Activated T-cell treated with anti-CD3 and anti-CD28 coated beads, Interleukin-2, amount 50 U/mL, for 24 hours (primary cell): ENCODE measurements at places on chromosomes 1 and 21.

GRCh38 chr1:74650561-74650960, 23.0 kb downstream of the ERICH3 start:
- DNase-seq = no peak

- DNase-seq = peak; percentile 68
These were observed at the start of gene IFI44L for GRCh38 chr1:78619803-78620579. Gene IFI44L, plus strand, starts transcription at chr1:78620448. Its CDS starts 7,468 bp downstream, at chr1:78627916.

GRCh38 chr21:34997294-34997693, 51.8 kb downstream of the RUNX1 start:
- DNase-seq = no peak

GRCh38 chr1:184514447-184514846, 127.6 kb downstream of the C1orf21 start:
- DNase-seq = no peak

DNA sequence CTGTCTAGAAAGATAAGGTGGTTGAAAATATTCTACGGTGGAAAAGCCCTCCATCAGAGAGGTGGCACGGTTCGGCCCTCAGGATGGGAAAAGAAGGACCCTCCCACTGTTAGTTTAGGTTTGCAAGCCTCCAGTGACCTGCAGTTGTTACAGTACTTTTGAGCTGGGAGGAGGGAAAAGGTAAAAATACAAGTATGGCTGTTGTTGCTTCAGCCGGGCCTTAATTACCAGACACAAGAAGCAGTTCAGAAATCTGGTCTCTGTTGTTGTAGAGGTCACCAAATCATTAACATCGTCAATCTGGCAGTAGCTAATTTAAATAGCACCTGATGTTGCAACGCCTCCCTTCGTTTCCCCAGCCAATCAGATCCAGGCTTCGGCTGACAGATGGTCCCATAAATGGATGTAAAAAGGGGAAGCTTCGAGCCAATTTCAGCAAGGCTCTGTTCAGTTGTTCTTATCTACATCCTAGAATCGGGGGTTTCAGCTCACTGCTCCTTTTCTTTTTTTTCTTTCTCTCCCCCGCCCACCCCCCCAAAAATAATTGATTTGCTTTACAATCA, at the start of gene ELAVL4:
Gene ELAVL4, plus strand, starts transcription at position 424 of the 563 bp plus-strand sequence. CDS start 270 bp downstream, outside the sequence.
- no peak for DNase-seq

DNA sequence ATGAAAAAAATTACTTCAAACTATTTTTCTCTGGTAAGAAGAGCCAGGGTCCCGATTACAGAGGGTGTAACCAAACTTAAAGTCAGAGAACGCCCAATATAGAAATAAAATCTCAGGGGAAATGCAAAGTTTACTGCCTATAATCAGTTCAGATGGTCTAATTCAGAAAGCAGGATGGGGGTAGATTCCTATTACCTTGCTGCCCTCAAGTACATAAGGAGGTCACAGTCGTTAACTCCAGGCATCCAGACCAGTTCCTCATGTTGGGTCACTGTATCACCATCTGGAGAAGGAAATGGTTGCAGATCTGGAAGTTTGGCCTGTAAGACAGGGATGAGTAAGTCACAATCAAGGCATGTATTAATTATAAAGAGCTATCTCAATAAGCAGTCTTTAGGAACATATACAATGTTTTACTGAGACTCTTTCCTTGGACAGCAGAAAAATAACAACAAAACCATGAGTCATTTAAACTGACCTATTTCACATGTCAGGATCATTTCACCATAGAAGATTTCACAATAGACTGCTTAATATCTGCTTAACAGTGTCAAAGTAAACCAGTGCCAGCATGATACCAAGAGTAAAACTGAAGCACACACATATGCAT, 179.4 kb downstream of the SLC45A1 start:
- DNase-seq = no peak

DNA sequence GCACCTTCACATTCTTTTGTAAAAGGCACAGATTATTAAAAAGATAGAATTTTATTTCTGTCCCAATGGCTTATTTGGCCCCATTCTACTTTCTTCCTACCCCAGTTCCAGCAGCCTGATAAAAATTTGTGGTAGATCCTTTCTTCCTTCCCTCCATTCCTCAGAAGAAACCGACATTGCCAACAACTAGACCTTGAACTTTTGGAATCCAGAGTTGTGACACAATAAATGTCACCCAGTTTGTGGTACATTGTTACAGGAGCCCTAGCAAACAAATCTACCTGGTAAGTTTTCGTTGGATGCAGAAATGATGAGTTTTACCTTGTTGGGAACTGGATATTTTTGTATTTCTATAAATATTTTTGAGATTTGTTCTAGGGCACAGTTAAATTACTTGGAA, 141.6 kb upstream of the IVNS1ABP start:
- no peak for DNase-seq

DNA sequence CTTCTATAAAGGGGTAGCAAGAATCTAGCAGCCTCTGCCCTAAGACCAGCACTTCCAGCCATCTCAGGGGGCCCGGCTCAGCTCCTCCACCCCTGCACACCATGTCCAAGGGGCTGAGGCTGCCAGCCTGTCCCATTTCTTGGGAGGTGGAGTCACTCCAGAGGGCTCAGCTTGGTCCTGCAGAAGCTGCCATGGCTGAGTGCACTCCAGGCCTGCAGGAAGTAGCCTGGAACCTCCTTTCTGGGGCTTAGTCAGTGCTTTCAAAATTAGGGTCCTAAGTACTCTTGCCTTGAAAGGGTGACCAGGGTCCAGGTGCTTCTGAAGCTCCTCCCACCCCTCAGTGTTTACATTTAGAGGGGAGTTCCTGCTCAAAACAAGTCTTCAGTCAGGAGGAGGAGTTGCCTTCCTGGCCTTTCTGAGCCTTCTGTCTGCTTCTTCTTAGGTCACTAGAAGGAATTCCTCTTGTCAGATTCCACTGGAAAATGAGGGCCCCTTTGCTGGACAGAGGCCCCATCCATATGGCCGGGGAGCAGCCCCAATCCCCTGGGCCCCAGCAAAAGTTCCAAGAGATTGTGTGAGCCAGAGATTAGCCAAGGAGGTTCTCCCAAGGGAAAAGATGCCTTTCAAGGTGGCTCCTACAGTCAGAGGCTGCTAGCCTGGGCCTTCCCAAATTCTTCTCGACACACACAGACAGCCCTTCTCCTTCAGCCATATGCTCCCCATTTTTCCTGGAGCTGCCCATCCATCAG, 128.1 kb upstream of the VAMP3 start:
- DNase-seq = no peak

DNA sequence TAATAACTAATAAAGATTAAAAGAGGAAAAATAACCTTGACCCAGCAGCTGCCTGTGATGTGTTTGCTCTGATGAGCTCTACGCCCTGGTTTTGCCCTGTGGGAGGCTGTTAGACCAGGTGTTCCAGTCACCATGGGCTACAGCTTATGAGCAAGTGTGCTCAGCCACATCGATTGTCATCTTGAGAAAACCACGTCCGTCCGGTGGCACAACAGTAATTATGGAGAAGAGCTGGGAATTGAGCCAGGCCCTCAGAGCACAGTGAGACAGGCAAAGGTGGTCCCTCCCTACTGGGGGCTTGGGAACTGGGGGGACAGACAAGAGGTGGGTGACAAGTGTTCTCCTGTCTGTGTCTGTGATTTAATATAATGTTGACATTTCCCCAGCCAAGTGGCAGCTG, 420.5 kb downstream of the MATN1 start:
- DNase-seq = no peak

- DNase-seq = no peak
These were observed 207.5 kb downstream of the KCNT2 start for GRCh38 chr1:196400478-196401451.

GRCh38 chr21:17921579-17922530, 102.7 kb upstream of the C21orf91 start:
- no peak for DNase-seq

DNA sequence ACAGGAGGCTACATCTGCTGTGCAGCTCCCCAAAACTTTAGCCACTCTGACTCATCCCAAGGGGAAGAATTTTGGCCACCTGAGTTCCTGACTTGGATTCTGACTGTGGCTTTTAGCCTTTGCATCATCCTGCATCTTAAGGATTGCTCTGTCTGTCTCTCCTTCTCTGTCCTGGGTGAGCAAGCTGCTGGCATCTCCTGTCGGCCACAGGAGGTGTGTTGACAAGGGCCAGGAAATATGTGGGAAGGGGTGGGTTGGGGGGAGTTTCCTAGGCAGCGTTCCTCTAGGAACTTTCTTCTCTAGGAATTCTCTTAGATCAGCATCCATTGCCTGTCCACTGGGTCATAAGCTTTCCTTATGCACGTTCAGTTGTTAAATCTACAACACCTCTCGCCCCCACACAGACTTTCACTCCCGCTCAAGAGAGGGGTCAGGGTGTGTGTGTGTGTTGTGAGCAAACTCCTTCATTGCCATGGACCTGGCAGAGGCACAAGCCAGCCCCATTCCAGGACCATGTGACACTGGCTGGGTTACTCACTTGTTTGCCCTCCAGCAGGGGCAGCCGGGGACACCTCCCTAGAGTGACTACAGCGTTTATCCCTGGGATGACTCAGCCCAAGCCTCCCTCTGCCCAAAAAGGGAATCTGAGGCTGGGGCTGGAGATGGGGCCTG, 145.0 kb upstream of the DUSP10 start:
- DNase-seq = no peak

DNA sequence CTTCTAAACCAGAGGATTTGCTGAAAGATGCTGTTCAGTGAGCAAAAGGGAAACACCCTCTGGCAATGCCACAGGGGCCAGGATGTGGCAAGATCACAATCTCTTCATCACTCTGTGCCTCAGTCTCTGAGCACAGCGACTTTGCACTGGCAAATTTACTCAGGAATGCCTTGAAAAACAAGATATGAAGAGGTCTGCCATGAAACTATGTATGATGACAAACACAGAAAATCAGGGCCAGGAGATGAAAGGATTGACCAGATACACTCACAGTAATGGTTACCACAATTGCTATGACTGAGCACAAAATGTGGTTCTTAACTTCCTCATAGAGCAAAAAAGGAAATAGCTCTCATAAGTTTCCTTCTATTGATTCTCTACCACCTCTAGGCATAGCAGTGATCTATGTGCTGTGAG, 5.8 kb downstream of the TTC13 start:
- DNase-seq = peak; percentile 54

GRCh38 chr21:30271156-30271555, 11.6 kb downstream of the KRTAP24-1 start:
- no peak for DNase-seq

DNA sequence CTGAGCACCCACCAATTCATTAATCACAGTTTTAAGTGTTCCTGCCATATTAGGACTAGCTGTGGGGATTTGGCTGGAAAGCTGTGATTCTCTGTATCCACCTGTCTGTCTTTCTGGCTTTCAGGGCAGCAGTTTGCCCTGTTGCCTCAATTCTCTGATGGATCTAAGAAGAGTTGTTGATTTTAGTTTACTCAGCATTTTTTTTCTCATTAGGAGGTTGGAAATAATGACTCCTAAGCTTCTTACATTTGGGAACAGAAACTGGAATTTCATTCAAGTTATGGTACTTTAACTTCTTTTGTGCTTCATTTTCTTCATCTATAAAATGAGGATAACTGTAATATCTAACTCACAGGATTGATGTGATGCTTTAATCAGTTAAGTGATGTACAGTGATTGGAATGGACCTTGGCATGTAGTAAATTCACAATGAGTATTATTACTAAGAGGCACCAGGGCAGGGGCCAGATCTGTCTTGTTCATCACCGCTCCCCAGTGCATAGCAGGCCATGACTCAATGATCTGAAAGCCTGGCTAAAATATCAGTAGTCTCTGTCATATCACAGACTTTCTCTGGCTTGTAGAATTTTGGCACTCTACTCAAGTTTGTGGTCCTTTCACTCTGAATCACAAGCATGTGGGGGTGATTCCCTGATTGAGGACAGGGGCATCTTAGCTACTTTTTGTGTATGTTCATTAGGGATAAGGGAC, 51.4 kb upstream of the GREM2 start:
- DNase-seq = no peak

- no peak for DNase-seq
These were observed 35.2 kb upstream of the KIRREL1 start for GRCh38 chr1:157958263-157958662.

GRCh38 chr1:9289711-9290485, 2.8 kb upstream of the SPSB1 start:
- DNase-seq = no peak

GRCh38 chr1:3729594-3730542, 22.4 kb upstream of the CCDC27 start:
- no peak for DNase-seq

DNA sequence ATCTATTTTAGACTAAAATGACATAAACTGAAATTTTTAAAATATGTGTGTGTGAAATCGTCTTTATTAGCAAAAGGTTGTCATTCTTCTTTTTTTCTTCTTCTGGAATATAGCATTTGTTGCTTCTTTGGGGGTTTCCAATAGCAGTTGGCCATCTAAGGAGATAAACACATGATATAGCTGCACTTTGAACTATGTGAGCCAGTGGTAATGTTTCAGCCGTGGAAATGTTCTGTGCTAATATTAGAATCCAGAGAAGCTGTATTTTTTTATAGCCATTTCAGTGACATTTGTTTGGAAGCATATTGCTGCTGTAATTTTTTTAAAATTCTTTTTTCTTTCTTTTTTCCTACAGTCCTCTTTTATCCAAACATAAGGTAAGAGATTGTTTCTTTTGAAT, 75.1 kb downstream of the CNST start:
- no peak for DNase-seq

DNA sequence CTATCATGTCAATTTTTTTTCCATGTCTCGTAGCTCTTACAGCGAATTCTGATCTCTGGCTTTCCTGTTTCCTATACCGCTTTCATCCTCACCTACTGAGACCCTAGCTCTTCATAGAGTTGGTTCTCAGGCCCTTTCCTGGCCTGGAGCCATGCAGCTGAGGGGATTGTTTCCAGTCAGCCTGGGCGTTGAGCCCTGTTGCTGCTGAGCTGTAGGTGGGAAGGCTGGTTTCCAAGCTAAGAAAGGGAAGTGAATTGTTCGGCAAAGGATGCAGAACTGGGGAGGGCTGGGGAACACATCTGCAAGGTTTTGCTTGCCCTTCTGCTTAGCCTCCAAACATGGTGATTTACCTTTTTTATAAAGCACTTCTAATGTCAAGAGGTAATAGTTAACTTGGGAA, 41.5 kb downstream of the SPATA46 start:
- DNase-seq = no peak

GRCh38 chr1:28087614-28088167, 719 bp downstream of the EYA3 start:
- DNase-seq = peak; percentile 46

- DNase-seq = no peak
These were observed 68.9 kb downstream of the NRIP1 start for GRCh38 chr21:14995695-14996490.

GRCh38 chr1:3015744-3016143, 5.5 kb upstream of the ACTRT2 start:
- no peak for DNase-seq

GRCh38 chr1:87508247-87508787, 179.6 kb downstream of the LMO4 start:
- DNase-seq = no peak

DNA sequence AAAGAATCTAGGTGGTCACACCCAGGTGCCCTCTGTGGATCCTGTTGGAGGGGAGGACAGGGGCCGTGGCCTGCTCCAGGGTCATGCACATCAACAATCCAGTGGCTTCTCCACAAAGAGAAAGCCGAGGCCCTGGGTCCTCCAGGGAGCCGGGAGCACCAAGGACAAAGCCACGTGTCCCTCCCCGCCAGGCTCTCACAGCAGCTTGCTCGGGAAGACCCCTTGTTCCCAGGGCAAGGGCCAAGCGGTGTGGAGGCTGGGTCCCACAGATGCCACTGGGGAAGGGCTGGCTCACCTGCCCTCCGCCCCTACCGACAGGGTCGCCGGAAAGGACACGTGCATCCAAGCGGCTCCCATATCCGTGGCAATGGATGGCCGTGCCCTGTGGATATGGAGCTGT, 192.9 kb upstream of the VAMP3 start:
- no peak for DNase-seq
